ENCODE measurements at places on chromosomes 1 and 21. TPM values are rescaled to one million over a fixed set of nuclear protein-coding genes. Genes with fewer than 3 reads are reported as not detected.
A peak's percentile ranks its signal among the peaks of the same experiment; 100 is the strongest.

GRCh38 chr1:64328193-64328592, 124.8 kb downstream of the UBE2U start:
- DNase-seq = no peak

The GPR37L1 gene
- total RNA-seq = 0.21 TPM

DNA sequence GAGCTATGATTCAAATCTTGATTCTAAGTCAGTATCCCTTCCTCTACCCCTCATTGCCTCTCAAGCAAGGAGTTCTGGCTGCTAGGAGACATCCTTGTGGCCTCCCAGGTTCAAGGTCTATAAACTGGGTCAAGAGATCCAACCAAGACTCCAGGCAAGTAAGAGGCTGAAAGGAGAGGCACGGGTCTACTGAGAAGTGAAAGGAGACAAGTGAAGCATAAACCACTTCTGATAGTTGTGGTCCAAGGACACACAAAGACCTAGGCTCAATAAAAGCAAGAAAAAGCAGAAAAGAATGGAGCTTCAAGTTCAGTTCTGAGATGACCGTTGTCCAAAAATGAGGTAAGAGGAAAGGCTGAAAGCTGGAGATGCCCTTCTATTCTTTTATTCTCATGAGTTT, 17.8 kb upstream of the PPP2R5A start:
- no peak for DNase-seq

The OR2T33 gene
- not detected for total RNA-seq

DNA sequence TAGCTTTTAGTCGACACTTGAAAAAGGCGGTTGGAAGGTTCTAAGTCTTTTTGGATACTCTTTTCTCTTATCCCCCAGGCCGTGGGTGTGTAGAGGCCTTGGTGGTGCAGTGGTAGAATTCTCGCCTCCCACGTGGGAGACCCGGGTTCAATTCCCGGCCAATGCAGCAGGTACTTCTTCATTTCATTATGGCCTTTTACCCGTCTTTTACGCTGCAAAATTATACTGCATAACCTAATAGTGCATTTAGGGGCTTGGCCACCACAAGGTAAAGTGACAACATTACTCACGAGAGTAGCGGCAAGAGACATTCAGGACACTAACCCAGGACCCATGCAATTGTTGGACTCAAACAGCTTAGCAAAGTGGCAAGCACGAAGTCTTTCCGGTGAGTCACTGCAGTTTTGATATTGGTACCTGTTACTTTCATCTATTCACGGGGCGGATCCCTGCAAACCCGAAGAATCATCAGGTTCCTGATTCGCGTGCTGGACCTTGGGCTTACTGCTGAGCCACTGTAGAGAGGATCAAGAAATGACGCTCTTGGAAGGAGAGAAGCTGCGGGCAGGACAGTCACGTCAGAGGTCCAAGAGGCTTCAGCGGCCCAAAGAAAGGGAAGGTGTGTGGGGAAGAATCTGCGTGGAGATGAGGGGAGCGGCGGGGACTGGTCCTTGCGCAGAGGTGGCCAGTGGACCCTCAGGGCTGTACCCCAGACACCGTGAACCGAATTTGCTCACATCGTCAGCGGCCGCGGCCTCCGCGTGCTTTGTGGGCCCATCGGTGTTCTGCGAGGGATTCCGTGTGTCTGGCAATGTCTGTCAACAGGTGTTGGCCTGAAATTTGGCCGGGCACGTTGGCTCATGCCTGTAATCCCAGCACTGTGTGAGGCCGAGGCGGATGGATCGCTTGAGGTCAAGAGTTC, 12.9 kb upstream of the RNU1-4 start:
- DNase-seq = no peak

- DNase-seq = no peak
Observed at GRCh38 chr1:106768501-106768900, 288.0 kb upstream of the PRMT6 start.

The LDLRAD2 gene
- 0.48 TPM for total RNA-seq

The FALEC gene
- not detected for total RNA-seq

DNA sequence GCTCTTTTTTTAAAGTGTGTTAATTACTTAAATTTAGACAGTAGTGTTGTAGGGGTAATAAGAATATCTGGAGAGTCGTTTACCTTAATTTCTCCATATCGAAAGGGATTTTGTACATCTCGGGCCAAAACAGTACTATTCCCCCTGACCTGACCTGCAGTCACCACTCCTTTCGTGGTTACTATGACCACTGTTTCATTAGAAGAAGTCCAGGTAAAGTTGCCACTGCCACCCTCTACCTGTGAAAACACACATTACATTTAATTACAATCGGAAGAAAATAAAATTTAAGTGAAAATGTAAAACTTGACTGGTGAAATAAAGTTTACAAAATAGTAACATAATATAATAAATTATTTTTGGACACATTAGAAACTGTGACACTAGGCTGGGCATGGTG, 37.2 kb downstream of the NUP210L start:
- DNase-seq = no peak

The S100A3 gene
- total RNA-seq = not detected

DNA sequence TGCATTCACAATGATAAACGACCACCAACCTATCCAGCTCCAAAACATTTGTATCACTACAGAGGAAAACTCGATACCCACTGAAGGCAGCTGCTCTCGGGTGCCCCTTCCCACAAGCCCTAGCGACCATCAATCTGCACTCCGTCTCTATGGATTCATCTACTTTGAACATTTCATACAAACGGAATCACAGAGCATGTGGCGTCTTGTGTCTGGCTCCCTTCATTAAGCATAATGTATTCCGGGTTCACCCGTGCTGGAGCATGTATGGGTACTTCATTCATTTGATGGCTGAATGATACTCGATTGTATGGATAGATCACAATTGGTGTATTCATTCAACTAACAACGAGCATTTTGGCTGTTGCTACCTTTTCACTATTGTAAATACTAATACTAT, 340.2 kb downstream of the SMYD3 start:
- no peak for DNase-seq

DNA sequence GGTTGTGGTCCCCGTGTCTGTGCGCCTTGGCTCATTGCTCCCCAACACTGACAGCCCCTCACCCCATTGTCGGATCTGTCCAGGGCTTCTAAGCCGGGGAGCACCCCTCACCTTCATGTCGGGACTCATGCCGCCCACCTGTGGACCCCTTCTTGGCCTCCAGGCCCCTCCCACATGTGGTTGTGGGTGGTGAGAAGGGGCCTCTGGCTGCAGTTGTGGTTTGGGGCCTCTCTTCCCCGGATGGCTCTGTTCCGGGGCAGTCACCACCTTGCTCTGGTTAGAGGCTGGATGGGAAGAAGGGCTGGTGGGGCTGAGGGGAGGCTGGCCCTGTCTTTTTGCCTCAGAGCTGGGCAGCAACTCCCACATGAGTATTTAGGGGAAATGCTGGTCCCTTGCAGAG, 158.6 kb upstream of the C1orf174 start:
- no peak for DNase-seq

The PTPN14 gene
- total RNA-seq = 26.6 TPM

The EPHB2 gene
- under 0.01 TPM for total RNA-seq

The GSTM1 gene
- total RNA-seq = not detected

DNA sequence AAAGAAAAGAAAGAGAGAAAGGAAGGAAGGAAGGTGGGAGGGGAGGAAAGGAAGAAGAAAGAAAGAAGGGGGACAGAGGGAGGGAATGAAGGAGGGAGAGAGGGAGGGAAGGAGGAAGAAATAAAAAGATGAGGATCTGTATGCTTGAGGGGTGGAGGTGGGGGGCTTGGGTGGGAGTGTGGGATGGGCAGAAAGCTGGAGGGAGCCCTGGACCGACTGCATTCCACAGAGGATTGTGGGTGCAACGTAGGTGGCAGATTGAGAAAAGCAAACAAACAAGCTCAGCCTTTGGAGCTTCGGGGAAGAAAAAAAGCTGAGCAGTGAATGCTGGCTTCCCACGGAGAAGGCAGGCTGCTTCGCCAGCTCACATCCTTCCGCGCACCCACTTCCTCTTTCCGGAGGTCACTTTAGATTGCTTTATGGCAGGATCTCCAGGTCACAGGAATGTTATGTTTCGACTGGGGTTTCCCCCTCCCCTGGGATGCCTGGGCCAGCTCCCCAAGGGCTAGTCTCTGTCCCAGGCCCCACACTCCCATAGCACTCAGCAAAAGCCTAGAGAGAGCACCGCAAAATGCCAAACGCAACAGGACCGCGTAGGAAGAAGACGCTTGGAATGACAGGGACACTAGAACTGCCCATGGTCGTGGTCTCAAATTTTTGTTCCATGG, 20.7 kb upstream of the LGALS8 start:
- DNase-seq = no peak

DNA sequence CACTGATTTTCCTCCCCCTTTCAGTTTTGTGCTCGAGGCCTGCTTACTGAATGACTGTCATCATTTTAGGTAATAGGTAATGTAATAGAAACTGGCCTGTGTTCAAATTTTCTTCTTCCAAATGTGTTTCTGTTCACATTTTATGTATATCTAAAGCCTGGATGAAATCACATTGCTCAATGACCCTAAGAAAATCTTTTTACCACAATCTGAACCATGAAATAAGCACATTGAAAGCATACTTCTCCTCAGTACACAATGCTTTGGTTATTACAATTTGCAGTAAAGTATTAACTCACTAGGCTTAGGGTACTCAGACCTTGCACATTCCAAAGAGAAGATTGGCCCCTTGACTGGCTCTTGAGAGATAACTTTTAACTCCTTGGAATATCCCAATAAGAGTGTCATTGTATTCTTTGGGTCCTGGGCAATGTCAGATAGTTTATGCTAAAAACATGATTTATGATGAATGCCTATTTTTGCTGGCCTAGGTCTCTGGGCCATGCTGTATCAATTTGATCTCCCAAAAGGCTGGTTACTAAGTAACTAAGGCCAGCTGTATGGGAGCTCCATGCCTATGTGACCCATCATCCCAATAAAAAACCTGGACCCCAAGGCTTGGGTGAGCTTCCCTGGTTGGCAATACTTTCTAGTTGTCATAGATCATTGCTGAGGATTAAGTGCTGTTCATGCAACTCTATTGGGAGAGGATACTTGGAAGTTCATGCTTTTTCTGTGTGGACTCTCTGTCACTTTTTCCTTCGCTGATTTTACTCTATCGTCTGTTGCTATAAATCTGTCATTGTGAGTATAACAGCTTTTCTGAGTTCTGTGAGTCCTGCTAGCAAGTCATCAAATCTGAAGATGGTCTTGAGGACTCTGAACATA, 293.9 kb downstream of the GRIK1 start:
- DNase-seq = no peak

The SPATA45 gene
- total RNA-seq = not detected

The EVA1C gene
- 8.3 TPM for total RNA-seq

GRCh38 chr1:81452693-81453366, 347.9 kb upstream of the ADGRL2 start:
- DNase-seq = no peak

GRCh38 chr1:5770981-5771765, 221.1 kb downstream of the NPHP4 start:
- no peak for DNase-seq

- no peak for DNase-seq
Observed at GRCh38 chr1:89563957-89564604, 39.5 kb downstream of the LRRC8B start.

GRCh38 chr1:244768804-244769203, 66.7 kb upstream of the COX20 start:
- DNase-seq = no peak

The FOXD3 gene
- total RNA-seq = 1.4 TPM

The C21orf91 gene
- 37.4 TPM for total RNA-seq

DNA sequence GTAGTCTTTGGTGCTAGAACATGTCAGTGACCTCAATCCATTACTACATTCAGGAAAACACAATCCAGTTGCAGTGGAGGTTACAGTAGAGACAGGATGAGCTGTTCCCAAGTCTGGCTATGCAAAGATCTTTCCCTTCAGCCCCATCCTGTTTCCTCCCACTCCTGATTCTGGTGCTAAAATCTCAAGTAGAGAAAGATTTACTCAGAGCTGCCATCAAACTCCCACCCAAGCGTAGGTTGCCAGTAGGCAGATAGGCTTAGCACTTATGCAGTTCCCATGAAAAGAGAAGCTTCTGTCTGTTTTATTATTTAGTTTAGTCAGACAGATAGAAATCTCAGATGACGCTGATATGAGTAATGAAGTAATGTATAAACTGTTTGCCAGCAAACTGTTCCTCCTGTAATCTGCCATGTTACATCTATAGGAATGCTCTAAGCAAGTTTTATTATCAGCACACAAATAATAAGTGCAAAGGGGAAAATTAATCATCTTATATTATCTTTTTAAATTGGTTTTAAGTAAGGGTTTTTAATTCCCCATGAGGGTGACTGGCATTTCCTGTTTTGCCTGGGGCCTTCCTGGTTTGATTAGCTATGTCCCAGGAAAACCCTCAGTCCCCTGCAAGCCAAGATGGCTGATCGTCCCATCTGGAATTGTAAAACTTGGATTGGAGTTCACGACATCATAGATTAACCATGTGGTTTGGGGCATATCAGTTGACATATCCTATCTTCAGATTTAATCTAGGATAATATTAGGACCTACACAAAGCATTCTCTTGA, 188.3 kb upstream of the PALMD start:
- DNase-seq = no peak

DNA sequence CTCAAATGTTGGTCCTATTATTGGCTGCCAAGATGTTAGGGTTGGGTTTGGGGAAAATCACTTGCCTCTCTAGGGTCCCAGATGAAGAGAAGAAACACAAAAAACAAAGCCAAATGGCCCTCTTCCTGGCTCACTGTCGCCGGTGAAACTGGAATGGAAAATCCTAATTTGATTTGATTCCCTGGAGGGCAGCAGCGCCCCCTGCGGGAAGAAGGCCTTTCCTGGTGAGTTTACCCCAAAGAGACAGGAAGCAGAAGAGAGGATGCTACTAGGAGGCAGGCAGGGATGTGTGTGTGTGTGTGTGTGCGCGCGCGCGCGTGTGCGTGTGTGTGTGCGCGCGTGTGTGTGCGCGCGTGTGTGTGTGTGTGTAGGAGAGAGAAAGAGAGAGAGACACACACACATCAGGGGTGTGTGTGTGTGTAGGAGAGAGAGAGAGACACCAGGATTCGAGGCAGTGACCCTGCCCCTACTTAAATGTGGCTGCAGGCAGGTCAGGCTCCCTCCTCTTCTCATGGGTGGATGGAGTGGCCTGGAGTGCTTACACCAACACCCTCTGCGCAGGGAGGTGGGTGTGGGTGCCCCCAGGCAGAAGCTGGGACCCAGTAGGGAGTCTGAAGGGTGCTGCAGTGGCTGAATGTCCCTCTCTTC, 3.1 kb upstream of the SELENON start:
- peak; percentile 85 for DNase-seq

The C2CD2 gene
- total RNA-seq = 37.5 TPM
